Dermis microvascular lymphatic vessel endothelial cell (primary cell): ENCODE measurements at places on chromosomes 16 and 17. TPM values are rescaled to one million over a fixed set of nuclear protein-coding genes. Genes with fewer than 3 reads are reported as not detected.

DNA sequence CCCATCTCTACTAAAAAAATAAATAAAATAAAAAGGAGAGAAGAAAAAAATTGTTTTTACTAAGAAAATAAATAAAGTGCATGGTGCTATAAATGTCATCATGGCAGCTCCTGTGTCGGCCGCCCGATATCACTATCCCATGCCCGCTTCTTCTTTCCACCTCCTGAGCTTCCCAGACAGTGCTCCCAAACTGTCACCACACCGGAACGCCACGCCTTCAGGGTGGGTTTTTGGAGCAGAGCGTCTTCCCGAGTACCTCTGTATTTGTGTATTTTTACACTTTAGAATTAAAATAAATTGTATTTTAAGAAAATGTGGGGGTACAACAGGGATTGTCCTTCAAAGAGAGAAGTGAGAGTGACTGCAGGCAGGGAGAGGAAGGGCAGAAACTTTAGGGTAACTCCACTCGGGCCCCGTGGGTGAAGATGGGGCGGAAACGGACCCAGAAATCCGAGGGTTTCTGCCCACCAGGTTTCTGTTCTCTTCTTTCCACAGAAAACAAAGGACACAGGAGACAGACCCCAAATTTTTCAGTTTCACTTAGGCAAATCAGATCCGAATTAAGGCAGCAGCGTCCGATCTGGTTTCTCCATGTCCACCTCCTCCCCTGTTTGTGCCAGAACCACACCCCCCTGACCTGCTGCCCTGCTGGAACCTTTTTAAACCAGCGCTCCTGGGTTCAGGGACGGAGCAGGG lies 3.6 kb upstream of the ITGAX start:
- no peak for DNase-seq

- DNase-seq, result peak; percentile 97
Observed at GRCh38 chr17:30104575-30105339, 11.9 kb upstream of the NSRP1 start.

DNA sequence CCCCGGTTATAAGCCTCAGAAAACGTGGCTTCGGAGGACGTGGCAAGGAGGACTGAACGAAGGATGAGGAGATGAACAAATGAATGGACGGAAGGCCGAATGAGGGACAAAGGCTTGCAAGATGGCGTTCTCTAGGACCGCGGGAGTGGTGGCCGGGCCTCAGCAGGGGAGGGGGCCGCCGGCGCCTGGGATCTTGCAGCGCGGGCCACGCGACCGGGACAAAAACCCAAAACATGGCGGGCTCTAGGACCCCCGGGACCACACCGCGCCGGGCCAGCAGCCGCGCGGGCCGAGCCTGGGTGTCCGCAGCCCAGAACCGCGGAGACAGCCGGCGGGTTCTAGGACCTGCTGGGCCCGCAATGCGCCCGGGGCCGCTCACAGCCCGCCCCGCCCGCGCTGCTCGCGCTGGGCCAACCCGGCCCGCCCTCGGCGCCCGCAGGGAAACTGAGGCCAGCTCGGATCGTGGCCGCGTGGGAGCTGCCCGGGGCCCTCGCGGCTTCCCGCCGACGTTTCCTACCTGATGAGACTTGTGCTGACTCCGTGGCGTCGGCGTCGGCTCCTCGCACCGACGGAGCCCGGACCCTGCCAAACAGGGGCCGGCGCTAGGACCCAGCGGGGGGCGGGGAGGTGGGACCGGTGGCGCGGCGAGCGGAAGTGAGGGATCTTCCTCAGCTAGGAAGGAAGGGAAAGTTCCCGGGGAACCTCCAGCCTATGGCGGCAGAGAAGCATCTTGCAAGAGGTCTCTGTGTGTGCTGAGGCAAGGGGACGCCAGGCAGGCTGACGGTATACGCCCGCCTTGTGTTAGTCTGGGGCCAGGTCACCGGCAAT lies 684 bp downstream of the ZNF668 start:
- peak; percentile 72 for DNase-seq

DNA sequence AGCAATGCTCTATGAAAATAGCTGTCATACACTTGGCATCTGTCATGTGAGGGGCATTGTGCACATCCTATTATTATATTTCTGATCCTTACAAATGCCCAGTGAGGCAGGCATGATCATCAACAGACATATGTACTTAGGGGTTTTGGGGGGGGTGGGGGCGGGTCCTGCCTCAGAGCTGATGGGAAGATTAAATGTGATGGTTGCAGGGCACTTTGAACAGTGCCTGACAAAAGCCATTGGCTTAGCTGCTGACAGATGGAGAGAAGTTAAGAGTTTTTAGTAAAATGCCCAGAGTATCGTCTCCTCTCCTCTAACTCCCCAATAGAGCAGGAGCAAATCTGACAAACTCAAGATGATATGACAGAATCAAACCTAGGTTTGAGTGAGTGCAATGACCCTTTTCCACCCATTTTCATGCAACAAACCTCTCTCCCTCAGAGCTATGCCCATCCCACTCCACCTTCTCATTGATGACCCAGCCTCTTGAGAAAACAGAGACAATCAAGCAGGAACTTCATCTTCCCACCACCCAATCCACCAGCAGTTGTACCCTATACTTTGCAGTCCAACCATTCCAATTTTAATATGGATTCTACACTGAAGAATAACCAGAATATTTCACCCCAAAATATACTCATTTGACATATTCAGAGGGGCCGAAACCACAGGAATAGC lies 4.8 kb downstream of the KLHL11 start:
- no peak for DNase-seq

The WNT3 gene
- total RNA-seq, result 0.76 and 0.90 TPM in 2 replicates

GRCh38 chr16:20781697-20782096 lies 17.9 kb downstream of the ACSM3 start:
- DNase-seq, result no peak

GRCh38 chr17:13346996-13347762 lies 254.6 kb downstream of the HS3ST3A1 start:
- peak; percentile 39 for DNase-seq

The TMEM231 gene
- total RNA-seq, result 6.9 and 10.7 TPM in 2 replicates

GRCh38 chr17:76539631-76540271 lies at the start of gene PRCD:
Gene PRCD (plus strand): TSS chr17:76540044. CDS start chr17:76540142, 98 bp downstream.
- DNase-seq, result no peak

The ADGRG1 gene
- 11.5 and 15.3 TPM in 2 replicates for total RNA-seq

DNA sequence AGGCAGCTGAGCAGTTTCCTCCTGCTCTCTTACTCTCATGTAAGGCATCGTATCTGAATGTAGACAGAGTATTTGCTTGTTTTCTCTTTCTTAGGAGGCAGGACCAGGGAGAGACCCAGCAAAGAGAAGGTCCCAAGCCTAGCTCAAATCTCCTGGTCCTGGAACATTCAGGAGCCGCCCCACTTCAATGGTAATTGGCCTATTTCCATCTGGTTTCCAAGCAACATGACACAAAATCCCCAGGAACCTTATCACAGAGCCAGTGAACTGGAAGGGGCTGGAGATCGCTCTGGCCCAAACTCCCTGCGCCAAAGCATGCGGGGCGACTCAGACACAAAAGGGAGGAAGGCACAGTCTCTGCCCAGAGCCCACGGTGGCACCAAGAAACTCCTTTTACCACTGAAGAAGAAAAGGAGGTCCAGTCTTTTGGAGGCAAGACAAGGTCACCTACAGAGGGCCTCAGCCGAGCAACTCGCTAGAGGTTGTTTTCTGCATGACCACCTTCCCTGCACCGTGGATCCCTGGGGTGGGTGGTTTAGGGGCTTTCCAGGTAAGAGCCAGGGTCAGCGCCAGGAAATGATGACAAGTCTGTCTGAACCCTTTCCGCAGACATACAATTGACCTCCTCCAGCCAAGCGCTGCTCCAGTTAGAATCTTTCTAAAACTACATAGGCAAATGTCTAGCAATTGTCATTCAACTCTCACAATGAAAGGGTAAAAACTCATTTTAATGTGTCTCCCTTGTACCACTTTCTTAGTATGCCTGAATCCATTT lies 394.7 kb downstream of the SOX9 start:
- no peak for DNase-seq

- no peak for DNase-seq
Observed at GRCh38 chr16:65476448-65476955, 354.6 kb upstream of the CDH11 start.

DNA sequence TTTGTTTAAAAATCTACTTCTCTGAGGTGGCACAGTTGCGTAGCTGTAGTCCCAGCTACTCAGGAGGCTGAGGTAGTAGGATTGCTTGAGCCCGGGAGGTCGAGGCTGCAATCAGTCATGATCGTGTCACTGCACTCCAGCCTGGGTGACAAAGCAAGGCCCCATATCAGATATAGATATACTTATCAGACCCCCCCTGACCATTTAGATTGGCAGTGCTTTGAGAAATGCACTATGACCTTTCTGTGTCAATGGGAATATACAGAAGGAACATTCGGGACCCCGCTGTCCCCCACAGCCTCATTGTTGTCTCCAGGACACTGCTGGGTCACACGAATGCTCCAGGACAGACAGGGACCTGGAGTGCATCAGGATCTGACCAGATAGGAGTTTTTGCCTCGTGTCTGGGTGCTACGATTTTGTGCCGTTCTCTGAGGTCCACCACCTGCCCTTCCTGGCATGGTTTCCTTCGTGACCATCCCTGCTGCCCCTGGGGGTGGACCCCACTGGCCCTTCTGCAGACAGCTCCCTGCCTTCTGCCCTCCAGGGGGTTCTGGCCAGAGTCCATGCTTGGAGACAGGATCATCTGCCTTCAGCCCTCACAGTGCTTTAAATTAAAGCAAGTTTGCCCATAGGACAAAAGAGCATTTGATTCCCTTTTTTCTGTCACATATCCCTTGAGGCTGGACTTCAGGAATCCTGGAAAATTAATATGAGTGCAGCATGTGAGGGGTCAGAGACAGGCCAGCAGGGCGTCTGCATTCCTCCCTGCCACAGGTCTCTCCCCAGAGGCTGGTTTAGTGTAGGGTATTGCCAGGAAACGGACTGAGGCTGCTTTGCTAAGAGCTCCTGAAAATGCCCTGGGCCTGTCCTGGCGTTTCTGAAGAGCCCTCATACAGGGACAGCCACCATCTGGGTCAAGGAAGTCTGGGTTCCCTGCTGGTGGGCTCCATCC lies 19.3 kb downstream of the PLD6 start:
- no peak for DNase-seq

DNA sequence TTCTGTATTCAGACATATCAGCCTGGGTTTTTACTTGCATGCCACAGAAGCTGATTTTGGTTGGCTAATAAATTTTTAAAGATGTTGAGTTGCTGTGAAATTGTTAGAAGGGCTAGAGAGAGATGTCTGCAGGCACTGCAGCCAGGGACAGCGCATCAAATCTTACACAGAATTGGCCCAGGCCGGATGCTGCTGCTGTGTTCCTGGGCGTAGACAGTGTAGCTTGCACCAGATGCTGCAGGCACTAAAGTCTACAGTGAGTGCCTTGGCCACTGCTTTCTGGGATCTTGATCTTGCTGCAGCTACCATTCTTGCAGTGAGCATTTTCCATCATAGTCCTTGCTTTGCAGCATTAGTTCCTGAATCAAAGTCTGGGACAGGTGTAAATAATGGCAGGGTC lies 169.9 kb downstream of the SPECC1 start:
- no peak for DNase-seq

DNA sequence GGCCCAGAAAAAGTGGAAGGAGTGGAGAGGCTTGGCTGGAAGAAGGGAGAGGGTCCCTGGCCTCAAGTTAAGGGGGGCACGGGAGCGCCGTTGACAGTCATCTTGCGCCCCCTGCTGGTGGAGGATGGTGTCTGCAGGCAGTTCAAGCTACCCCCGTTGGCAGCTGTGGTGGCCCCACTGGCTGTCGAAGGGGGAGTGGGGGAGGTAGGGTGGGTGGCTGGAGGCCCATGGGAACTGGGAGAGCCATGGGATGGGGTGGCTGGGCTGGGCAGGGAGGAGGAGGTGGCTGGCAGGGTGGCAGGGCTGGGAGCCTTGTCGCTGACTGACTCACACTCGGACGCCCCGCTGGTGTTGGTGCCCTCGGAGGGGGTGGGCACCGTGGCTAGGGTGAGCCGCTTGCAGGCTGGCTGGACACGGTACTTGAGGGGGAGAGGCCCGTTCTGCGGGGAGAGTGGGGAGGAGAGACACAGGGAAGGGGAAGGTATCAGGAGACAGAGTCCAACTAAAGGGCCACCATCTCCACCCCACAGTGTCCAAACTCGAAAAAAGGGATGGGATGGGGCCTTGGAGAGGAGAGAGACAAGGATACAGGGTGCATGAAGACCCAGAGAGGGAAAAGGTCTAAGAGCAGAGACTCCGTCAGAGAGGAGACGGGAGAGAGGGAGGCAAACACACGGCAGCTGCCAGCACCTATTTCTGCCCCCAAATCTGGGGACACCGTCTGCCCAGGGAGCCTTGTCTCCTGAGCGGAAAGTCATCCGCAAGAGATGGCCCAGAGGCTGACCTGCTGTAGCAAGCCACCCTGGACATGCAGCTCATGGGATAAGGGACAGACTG lies 5.2 kb downstream of the CISD3 start:
- DNase-seq, result no peak

- peak; percentile 99 for DNase-seq
Observed at GRCh38 chr16:80938004-80938878, 68.4 kb downstream of the CMC2 start.

DNA sequence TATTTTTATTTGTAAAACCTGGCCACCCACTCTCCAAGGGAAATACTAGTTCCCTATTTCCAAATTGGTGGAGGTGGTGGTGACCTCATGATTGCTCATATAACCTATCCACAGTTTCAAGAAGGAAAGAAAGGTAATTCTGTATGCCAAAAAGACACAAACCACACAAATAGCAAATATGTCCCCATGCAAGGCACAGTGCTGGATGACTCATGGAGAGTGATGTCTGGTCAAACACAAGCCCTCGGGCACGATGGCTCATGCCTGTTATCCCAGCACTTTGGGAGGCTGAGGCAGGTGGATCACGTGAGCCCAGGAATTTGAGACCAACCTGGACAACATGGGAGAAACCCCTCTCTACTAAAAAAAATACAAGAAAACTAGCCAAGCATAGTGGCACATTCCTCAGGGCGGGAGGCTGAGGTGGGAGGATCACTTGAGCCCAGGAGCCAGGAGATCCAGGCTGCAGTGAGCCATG lies 64.2 kb downstream of the GNA13 start:
- DNase-seq, result no peak

GRCh38 chr16:47320546-47321310 lies 140.1 kb downstream of the ITFG1 start:
- no peak for DNase-seq

- DNase-seq, result no peak
Observed at GRCh38 chr17:44795421-44795820, 34.7 kb downstream of the GJC1 start.

The CCNF gene
- 16.4 and 26.7 TPM in 2 replicates for total RNA-seq

The GRAP gene
- total RNA-seq, result 152 and 398 TPM in 2 replicates

The GCGR gene
- total RNA-seq, result not detected in 2 replicates

DNA sequence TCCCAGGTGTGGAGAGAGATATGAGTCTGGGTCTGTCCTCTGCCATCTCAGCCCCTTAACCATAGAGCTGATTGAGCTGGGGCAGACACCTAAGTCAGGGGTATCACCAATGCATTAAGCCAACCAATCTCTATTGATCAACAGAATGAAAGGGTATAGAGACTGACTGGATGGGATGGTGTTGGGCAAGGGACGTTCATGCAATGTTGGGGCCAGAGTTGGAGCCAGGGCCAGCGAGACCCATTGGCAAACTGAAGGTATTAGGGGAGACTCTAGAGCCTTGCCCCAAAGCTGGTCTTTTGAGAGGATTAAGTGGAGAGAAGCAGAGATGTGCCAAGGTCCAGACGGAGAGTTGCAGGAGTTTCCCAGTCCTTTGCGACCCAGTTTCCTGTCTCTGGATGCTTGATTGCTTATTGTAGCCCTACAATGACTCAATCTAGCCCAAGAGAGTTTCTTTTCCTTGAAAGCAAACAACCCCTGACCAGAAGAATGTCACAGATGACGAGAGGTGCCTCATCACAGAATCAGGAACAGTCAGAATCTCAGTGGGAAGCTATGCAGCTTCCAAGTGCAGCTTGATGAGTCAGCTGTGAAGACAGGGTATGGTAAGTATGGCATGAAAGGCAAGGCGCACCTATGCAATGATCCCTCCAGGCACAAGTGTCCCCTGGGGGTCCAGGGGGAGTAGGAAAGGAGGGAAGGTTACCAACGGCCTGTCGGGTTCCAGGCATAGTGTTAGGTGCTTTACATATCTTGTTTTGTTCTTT lies 137.2 kb downstream of the UTP18 start:
- no peak for DNase-seq
